NCI-H524 treated with DMSO at 0.1 percent for 48 hours (cell line): ENCODE measurements at places on chromosomes 3 and 15.

DNA sequence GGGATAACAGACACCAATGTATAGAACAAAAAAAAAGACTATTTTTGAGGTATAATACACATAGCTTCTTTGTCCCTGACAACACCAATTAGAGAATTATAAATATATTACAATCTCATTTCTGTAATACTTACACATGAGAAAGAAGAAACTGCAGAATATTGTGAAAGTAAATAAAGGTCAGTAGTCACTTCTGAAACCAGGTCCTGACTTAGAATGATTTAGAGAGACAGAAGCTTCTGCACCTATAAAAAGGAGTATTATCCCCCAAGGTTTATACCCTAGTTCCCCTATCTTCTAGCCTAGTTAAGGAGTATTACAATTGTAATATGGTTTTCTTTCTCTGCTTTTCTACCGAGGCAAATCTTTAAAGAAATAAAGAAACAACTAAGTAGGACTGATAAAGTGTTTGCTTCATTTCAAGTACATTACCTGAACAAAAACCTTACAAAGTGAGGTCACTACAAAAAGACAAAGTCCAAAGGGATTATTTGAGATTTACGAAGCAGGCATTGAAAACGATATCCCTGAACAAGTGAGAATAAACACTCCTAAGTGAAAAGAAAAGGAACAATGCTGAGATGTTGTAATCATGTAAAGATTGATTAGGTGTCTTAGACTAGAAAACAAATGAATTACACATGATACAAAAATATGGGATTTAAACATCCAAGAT, 103.0 kb downstream of the GBE1 start:
- no peak for DNase-seq

- DNase-seq = no peak
Observed at GRCh38 chr15:52559575-52559974, 9.3 kb downstream of the ARPP19 start.

DNA sequence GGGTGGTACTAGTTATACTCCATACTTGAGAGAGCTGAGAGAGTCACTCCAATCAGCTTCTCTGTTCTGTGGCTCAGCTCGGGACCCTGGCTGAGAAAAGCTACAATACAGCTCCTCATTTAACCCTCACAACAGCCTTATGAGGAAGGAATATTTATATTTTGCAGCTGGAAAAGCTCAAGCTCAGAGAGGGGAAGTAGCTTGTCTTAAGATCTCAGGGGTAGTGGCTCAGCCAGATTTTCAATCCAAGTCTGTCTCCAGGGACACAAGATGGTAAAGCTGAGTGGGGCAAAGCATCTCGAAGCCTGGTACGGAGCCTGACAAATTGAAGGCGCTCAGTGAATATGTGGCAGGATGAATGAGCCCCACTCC, 14.8 kb downstream of the SCAMP2 start:
- no peak for DNase-seq

DNA sequence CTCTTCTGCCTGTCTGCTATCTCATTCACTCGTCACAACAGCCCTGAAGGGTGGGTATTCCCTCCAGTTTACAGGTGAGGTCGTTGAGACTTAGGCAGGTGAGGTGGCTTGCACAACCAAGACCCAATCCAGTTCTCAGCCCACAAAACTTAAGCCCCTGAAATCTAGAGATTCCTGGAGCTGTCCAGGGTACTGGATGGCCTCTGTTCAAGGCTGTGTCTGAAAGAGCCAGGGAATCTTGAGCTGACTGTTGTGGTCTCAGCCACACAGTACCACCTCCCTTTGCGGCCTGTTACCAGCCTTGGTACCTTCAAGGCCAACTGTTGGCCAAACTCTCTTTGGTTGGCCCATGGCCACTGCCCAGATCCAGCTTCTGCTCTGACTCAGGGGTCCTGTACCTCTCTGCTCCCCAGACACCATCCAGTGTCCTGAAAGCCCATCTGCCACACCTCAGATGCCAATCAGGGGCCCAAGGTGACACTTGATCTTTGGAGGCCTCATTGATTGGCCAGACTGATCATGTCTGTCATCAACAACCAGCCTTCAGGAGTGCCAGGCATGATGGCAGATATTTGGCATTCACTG, 10.9 kb upstream of the FAM107A start:
- no peak for DNase-seq

GRCh38 chr15:44662478-44663409, 718 bp downstream of the SPG11 start:
- DNase-seq = no peak

- no peak for DNase-seq
Observed at GRCh38 chr3:27632431-27633223, 89.5 kb downstream of the EOMES start.
